NCI-H510A (cell line): ENCODE measurements at places on chromosomes 12 and 14.

- no peak for DNase-seq
Observed at GRCh38 chr12:93541578-93542225, 30.8 kb upstream of the SOCS2 start.

- DNase-seq: no peak
Observed at GRCh38 chr14:74220991-74221390, 18.3 kb upstream of the VSX2 start.

DNA sequence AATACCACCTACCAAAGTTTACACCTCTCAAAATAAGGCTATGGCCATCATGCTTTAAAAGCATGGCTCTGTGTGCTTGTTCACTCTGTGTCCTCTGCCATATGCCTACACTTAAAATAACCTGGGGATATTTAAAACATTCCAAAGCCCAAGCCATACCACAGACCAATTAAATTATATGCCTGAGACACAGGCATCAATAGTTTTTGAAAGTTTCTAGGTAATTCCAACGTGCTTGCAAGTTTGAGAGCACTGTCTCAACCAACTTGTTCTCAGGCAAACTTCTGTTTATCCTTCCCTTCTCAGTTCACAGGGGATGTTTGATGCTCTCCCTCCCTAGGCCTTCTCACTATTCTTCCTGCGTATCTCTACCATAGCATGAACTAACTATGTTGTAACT, 3.4 kb upstream of the FRMD6 start:
- DNase-seq: no peak

- DNase-seq: no peak
Observed at GRCh38 chr12:51749206-51749985, 99.1 kb downstream of the FIGNL2 start.

- DNase-seq: peak; percentile 92
Observed at GRCh38 chr12:48851883-48852733, at the start of gene DDX23. Gene DDX23, minus strand, starts transcription at chr12:48852163. Its CDS starts 6,381 bp downstream, at chr12:48845782.

GRCh38 chr14:91315844-91316267, 71.4 kb upstream of the GPR68 start:
- DNase-seq: no peak

DNA sequence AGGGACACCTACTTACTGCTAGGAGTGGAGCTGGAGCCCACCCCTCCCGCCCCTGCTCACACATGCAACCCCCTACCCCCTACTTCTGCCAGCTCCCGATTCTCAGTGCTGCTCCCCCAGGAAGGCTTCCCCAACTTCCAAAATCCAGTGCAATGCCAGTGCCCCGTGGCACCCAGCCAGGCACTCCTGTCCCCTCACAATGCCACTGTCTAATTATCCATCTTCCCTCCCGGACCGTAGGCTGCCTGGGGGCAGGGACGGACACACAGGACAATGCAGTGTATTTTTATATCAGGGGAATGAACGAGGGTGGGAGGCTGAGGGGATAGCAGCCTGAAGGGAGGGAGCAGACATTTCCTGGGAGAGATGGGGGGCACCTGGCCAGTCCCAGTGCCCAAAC, 12.4 kb downstream of the OTUB2 start:
- no peak for DNase-seq

GRCh38 chr14:97120611-97121031, 323.4 kb downstream of the VRK1 start:
- DNase-seq: no peak

GRCh38 chr12:80032946-80033345, 66.4 kb upstream of the OTOGL start:
- no peak for DNase-seq

- no peak for DNase-seq
Observed at GRCh38 chr12:101747697-101748096, 8.4 kb upstream of the SYCP3 start.

GRCh38 chr12:58860788-58861240, 59.5 kb downstream of the LRIG3 start:
- no peak for DNase-seq

DNA sequence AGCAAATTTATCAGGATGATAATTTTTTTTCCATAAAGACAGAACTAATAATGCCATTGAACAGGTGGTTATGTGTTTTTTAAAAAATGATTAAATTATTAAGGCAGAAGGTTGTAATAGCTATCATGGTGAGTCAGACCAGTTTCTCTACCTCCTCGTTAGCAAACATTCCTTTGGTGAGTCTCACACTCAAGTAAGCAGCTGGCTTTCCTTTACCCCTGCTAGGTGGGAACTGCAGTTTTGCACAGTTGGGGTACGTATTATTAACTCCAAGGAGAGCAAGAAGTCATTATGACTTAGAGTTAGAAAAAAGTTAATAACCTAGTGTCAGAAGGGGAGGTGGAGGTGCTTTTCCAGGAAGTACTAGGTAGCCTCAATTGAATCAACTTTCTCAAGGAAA, 165.3 kb downstream of the SNAPC1 start:
- no peak for DNase-seq

GRCh38 chr14:28879573-28879996, 113.0 kb downstream of the FOXG1 start:
- no peak for DNase-seq

GRCh38 chr12:58588770-58589169, 331.5 kb downstream of the LRIG3 start:
- DNase-seq: no peak
